ENCODE measurements at places on chromosomes 2 and 18.

DNA sequence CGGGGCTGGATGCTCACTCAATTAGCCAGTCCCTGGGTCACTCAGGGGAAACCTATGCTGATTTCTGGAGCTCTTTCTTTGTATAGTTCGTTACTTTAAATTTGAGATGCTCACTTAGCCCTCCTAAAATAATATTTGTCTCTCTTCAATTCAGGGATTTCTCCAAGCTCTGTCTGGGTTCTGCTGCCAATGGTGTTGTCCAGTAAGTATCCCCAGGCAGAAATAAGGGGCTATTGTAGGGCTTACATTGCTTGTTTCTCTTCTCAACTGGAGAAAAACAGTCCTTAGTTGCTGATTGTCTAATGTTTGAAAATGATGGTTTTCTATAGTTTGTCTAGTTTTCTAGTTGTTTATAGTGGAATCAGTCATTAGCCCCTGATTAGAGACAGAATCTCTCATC lies 5.0 kb downstream of the RAB6C start:
- DNase-seq = no peak

DNA sequence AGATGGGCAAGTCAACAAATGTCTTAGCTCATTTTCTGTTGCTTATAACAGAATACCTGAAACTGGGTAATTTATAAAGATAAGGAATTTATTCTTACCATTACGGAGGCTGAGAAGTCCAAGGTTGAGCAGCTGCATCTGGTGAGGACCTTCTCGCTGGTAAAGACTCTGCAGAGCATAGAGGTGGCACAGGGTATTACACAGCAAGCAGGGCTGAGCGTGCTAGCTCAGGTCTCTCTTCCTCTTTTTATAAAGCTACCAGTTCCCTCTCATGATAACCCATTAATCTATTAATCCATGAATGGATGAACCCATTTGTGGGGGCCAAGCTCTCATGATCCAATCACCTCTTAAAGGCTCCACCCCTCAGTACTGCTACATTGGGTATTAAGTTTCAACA lies 109.1 kb downstream of the CDK15 start:
- DNase-seq = no peak

- no peak for DNase-seq
Measured at GRCh38 chr2:16615687-16616615, 49.7 kb downstream of the CYRIA start.

DNA sequence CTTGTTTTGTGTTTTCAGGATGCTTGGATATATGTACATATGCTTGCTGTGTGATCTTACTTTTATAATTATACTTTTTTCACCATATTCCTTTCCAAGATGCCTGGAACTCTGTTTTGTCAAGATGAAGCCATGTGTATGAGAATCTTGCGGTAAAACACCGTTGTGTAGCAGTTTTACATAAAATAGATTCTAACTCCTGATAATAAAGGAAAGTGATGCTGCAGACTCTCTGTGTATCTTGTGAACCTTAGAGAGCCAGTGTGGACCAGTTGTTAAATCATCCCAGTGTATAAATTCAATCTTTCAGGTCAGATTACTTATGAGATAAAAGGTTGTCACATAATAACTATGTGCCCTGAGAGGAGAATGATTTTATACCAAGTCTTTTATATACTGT lies 12.5 kb upstream of the ITGA4 start:
- DNase-seq = no peak

GRCh38 chr2:199456383-199457146 lies 1.2 kb downstream of the SATB2 start:
- peak; percentile 13 for DNase-seq

DNA sequence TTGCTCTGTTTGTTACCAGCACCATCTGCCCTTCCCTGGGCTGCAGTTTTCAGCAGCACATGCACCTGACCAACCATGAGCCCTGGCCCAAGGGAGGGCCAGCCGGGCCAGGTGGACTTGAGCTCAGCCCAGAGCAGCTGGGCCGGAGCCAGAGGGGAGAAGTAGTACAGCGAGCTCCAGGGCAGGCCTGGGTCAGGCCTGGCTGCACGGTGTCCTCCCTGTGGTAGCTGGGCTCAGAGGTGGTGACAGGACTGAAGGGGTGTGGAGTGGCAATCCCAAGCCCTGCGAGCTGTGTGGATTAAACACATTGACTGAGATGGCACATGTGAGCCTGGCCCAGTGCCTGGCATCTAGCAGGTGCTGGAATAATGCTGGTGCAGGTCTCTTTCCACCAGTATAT lies 222.2 kb downstream of the GLI2 start:
- no peak for DNase-seq
